Esophagus squamous epithelium (tissue), 5 donors: ENCODE measurements at places on chromosomes 7 and 10.
A peak's percentile ranks its signal among the peaks of the same experiment; 100 is the strongest.

DNA sequence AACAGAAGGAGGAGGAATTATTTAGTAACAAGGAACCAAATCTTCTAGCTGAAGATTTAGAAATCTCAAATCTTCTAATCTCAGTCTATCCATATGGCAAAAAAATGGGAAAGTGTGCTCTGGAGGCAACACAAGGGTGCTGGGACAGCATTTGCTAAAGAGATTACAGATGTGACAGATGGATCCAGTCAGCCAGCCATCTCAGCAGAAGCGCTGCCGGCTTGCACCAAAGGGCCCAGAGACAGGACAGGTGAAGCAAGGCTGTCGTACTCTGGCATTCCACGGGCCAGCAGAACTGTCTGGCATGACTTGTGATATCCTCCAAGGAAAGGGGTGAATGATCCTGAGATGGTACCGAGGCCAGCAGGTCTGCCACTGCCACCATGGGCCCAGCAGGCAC, 45.7 kb upstream of the GJD4 start:
- no peaks in the 10 kb centered on the region for H3K36me3 ChIP-seq
- no peak overlapping the region for H3K4me3 ChIP-seq
- peaks cover 3% of the 10 kb centered on the region for H3K4me1 ChIP-seq
- H3K27ac ChIP-seq = no peak overlapping the region
- DNase-seq = no peak

DNA sequence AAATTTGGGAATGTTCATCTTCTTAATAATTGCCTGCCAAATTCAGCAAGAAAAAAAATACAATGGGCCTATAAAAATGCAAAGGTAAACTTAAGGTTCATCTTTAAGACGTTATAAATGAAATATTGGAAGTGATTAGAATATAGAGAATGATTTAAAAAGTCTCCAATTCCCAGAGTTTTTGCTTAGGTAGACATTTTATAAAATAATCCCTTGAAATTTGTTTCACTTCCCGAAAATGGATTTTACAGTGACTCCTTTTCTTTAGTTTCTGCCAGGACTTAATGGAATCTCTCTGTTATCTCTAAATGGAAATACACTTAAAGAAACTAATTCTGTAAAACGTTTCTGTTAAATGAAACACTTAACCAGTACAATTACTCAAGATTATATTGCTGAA, 544.2 kb upstream of the TEX47 start:
- no peaks in the 10 kb centered on the region for H3K27me3 ChIP-seq
- DNase-seq = no peak
- H3K36me3 ChIP-seq = no peaks in the 10 kb centered on the region
- no peaks in the 10 kb centered on the region for H3K4me1 ChIP-seq

DNA sequence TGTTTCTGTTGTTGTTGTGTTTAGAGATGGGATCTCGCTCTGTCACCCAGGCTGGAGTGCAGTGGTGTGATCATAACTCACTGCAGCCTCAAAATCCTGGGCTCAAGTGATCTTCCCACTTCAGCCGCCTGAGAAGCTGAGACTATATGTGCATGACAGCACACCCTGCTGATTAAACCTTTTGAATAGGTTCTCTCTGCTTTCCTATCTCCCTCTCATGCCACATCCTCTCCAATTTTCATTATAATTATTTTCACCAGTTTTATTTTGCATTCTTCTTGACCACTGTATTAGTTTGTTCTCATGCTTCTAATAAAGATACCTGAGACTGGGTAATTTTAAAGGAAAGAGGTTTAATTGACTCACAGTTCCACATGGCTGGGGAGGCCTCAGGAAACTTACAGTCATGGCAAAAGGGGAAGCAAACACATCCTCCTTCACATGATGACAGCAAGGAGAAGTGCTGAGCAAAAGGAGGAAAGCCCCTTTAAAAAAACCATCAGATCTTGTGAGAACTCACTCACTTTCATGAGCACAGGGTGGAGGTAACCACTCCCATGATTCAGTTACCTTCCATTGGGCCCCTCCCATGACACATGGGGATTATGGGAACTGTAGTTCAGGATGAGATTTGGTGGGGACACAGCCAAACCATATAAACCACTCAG, 12.9 kb downstream of the AGK start:
- DNase-seq = no peak
- no peak overlapping the region for H3K4me3 ChIP-seq
- no peaks in the 10 kb centered on the region for H3K27me3 ChIP-seq
- no peak overlapping the region for H3K27ac ChIP-seq
- no peaks in the 10 kb centered on the region for H3K36me3 ChIP-seq
- no peaks in the 10 kb centered on the region for H3K4me1 ChIP-seq

DNA sequence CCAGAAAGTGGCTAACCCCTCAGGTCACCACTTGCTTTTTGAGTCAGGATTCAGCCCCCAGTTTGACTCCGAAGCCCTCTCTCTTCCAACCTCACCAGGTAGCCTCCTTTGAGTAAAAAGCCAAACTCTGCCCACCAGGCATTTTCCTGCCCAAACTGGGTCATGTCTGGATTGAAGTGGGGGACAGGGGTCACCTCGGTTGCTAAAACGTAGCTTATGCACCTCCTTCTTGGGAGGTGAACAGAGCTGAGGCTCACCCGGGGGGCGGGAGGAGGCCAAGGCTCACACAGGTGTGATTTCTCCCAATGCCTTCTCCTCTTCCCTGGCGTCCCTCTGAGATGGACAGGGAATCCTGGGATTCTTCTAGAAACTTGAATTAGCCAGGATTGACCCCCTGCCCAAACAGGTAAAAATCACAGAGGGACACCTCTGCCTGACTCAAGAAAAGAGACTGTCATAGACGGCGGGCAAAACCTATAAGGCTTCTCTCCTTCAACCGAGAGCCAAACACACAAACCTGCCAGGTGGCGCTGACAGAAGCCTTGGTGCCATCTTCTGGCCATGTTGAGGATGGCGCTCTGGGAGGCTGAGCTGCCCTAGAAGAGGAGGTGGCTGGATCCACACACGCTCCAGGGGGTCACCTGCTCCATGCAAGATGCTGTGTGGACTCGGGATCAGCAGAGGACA, 51.6 kb downstream of the PRLHR start:
- no peak for DNase-seq
- H3K27ac ChIP-seq = no peak overlapping the region
- no peaks in the 10 kb centered on the region for H3K36me3 ChIP-seq
- H3K27me3 ChIP-seq = no peaks in the 10 kb centered on the region
- H3K4me3 ChIP-seq = no peak overlapping the region
- no peaks in the 10 kb centered on the region for H3K4me1 ChIP-seq

- no peak for DNase-seq
- peak overlapping the region; percentile 94 for H3K4me3 ChIP-seq
- no peaks in the 10 kb centered on the region for H3K4me1 ChIP-seq
- no peaks in the 10 kb centered on the region for H3K36me3 ChIP-seq
- no peaks in the 10 kb centered on the region for H3K27me3 ChIP-seq
- peak overlapping the region; percentile 98 for H3K27ac ChIP-seq
These were observed 34.5 kb upstream of the EBLN1 start for GRCh38 chr10:22252224-22252800.

- H3K27ac ChIP-seq = no peak overlapping the region
- no peaks in the 10 kb centered on the region for H3K36me3 ChIP-seq
- peaks cover 37% of the 10 kb centered on the region for H3K4me1 ChIP-seq
These were observed 4.2 kb downstream of the RARRES2 start for GRCh38 chr7:150337179-150337578.

DNA sequence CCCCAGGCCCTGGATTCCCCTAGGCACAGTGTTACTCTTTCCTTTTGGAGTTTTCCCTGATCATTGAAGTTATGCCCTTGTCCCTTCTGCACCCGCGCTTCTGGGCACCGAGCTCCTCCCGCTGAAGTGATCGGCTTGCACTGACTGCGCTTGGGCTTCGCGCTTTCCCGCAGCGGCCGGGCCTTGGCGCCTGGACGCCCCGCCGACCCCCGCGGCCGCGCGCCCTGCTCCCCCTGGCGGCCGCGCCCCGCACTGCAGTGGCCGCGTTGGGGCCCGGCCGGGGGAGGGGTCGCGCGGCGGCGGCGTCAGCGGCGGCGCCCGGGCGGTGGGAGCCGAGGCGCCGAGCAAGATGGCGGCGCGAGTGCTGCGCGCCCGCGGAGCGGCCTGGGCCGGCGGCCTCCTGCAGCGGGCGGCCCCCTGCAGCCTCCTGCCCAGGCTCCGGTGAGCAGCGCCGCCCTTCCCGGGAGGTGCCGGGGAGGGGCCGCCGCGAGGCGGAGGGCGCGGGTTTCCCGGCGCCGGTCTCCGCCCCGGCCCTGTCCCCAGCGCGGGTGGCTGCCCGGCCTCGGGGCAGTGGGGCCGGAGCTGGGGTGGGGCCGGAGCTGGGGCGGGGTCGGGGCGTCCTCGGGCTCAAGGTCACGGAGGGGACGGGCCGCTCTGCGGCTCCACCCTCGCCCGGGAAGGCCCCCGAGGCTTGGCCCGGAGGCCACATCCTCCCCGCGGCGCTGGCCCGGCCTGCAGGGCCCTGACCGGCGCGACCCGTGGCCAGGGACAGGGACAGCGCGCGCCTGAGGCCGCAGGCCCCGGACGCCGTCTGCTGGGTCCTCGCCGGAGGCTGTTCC, at the start of gene NIPSNAP2:
NIPSNAP2 (plus strand) TSS at position 325 of the 839 bp plus-strand sequence; CDS start at position 350, 25 bp downstream.
- peak within 1 kb of the TSS; percentile 84 for H3K4me3 ChIP-seq
- no peaks in the 10 kb centered on the region for H3K27me3 ChIP-seq
- peaks cover 19% of the 10 kb centered on the region for H3K4me1 ChIP-seq
- H3K27ac ChIP-seq = peak within 1 kb of the TSS; percentile 98
